ENCODE measurements at places on chromosomes 1 and 21.

- DNase-seq: no peak
Measured at GRCh38 chr1:245213066-245213831, 58.5 kb downstream of the KIF26B start.

DNA sequence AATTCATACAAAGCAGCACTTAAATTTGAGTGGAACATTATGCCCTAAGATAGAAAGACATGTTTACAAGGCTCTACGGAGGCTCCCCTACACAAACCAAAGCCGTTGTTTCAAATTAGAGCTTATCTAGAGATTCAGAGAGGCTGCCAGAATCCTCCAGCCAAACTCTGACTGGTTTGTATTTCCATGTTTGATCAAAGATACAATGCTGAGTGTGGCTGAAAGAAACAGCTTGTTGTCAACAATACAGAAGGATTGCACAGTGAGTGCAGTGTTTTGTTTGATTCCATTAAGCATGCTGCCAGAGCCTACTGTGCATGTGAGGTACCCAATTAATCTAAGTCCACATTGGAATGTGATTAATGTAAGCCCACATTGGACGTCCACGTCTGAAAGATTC lies 402.7 kb downstream of the DISC1 start:
- no peak for DNase-seq

GRCh38 chr1:197725044-197725443 lies 50.2 kb downstream of the DENND1B start:
- DNase-seq: no peak

GRCh38 chr1:25796811-25797458 lies 3.1 kb upstream of the SELENON start:
- no peak for DNase-seq

DNA sequence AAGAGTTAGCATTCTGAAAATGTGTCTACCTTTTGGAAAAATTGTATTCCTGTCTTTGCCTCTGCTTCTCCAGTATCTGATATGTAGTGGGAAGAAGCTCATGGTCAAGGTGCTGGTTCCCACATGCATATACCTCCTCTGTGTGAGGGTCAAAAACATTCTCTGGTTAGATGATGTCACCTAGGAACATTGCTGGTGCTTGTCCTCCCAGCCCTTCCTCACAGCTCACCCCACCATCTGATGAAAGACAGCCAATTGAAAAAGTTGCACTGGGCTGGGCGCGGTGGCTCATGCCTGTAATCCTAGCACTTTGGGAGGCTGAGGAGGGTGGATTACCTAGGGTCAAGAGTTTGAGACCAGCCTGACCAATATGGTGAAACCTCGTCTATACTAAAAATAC lies 154.4 kb downstream of the NR5A2 start:
- DNase-seq: no peak

- DNase-seq: no peak
Measured at GRCh38 chr1:205304695-205305070, 16.9 kb downstream of the NUAK2 start.

DNA sequence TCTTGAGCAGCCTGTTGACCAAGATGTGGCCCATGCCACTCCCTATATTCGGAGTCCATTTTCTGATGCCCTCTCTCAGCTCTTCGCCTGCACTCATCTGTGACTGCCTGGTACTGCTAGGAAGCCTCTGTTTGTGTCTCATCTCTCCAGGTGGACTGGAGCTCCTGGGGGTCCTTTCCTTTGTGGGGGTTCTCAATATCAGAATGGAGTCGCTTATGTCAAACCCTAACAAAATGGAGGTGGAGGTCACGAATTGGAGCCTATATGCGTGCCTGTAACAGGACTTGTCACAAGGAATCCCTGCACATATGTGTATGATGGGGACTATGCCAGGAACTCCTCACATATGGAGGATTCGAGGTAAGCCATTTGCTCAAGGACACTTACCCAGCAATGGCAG lies 46.7 kb upstream of the ATP5PO start:
- no peak for DNase-seq

- no peak for DNase-seq
Measured at GRCh38 chr21:39007532-39007931, 175.7 kb downstream of the PSMG1 start.
